Activated CD4-positive, alpha-beta memory T cell treated with anti-CD3 and anti-CD28 coated beads for 36 hours (primary cell): ENCODE measurements at places on chromosomes 2 and 18.

DNA sequence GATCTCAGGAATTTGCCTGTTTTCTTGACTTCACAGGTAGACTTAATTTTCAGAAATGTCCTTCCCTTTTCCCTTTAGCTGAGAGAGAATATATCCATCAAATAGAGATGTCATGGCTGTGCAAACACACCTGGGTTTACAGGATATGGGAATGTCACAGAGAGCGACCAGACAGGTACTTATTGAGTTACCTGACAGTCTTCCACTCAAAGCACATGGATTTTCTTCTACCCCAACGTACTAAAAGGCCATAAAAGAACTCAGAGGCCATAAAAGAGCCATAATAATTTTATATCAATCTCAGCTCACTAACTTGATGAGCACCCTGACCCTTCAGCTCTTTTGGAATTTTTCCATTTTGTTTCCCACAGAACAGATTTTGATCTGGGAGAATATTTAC lies 5.3 kb upstream of the DTNA start:
- DNase-seq, result no peak

GRCh38 chr2:181685150-181685688 lies 4.9 kb upstream of the NEUROD1 start:
- DNase-seq, result no peak

DNA sequence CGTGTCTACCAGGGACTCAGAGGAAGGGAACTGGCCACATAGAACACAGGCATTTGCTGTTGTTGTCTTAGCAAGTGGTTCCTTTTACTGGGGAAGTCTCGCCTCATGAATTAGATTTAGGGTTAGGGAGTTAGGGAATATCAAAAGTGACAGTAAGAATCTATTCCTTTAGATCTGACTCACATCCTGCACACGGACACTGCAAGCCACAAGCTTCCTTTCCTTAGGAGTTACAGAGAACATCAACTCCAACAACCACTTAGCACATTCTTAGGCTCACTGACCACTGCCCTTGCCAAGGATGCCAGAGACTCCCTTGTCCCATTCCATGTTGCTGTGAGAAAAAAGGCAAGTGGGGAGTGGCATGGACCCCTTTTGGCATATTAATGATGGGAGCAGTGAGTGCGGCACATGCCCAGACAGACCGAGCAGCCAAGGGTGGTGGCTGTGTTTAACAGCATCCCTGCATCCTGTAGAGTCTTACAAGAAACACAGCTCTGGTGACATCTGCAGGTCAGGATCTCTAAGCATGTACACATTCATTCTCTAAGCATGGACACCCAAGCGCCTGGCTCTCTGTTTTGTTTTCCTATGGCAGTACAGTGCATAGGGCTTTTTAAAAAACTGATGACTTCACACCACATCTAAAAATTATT lies 745.6 kb upstream of the RAB6C start:
- no peak for DNase-seq

- DNase-seq, result no peak
Observed at GRCh38 chr2:226970362-226970761, 134.5 kb downstream of the RHBDD1 start.

- DNase-seq, result peak; percentile 19
Observed at GRCh38 chr18:62183578-62184195, 3.2 kb downstream of the PIGN start.
